Large intestine (tissue), 12 donors: ENCODE measurements at places on chromosomes 7 and 10. TPM values are rescaled to one million over a fixed set of nuclear protein-coding genes. Genes with fewer than 3 reads are reported as not detected.

EPHB4 gene
- 30.4 TPM for polyA plus RNA-seq

GRCh38 chr7:117872561-117873309 is 506 bp downstream of the CTTNBP2 start:
- peaks cover 2% of the 10 kb centered on the region for H3K4me1 ChIP-seq
- H3K27ac ChIP-seq: peak overlapping the region; percentile 8
- H3K27me3 ChIP-seq: peaks cover 19% of the 10 kb centered on the region

- no peak overlapping the region for H3K27ac ChIP-seq
- no peak overlapping the region for H3K4me3 ChIP-seq
- H3K4me1 ChIP-seq: peaks cover 11% of the 10 kb centered on the region
Measured at GRCh38 chr10:46528171-46528671, 28.2 kb downstream of the GPRIN2 start.

DNA sequence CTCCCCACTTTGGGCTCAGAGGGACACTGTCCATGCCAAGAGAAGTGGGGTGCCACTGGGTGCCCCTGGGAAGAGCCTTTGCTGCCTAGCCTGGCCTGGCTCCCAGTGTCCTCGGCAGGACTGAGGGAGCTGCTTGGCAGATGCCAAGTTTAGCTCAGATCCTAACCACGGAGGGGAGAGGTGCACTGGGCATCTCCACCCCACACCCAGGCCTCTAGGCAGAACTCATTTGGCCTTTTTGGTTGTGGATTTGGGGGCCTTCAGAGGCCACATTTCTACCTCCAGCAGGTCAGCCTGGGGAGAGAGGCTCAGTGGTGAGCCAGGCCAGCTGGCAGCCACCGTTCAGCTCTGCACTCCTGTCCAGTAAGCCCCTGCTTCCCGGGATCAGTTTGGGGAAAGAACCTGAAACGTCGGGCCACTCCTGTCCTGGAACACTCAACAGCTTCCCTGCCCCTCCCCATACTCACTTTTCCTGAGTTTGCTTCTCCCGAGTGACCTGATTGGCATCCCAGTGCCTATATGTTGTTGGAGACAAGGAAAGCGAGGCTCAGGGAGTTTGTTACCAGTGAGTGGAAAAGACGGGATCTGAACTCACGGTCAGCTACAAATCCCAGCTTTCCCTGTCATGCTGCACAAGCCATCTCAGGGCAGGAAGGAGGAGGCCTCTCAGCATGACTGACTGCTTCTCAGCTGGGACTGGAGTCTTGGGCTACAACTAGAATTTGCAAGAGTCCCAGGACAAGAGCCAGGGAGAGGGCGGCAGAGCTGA is 11.2 kb upstream of the CXCL12 start:
- DNase-seq: no peak
- no peaks in the 10 kb centered on the region for H3K36me3 ChIP-seq
- no peak overlapping the region for H3K27ac ChIP-seq
